Stimulated activated CD4-positive, alpha-beta T cell treated with anti-CD3 and anti-CD28 coated beads, TNF-alpha, amount 100 ng/mL, for 1 hour (primary cell): ENCODE measurements at places on chromosomes 13 and 19.

GRCh38 chr13:90420683-90421082 is 926.8 kb upstream of the MIR17HG start:
- DNase-seq, result no peak

DNA sequence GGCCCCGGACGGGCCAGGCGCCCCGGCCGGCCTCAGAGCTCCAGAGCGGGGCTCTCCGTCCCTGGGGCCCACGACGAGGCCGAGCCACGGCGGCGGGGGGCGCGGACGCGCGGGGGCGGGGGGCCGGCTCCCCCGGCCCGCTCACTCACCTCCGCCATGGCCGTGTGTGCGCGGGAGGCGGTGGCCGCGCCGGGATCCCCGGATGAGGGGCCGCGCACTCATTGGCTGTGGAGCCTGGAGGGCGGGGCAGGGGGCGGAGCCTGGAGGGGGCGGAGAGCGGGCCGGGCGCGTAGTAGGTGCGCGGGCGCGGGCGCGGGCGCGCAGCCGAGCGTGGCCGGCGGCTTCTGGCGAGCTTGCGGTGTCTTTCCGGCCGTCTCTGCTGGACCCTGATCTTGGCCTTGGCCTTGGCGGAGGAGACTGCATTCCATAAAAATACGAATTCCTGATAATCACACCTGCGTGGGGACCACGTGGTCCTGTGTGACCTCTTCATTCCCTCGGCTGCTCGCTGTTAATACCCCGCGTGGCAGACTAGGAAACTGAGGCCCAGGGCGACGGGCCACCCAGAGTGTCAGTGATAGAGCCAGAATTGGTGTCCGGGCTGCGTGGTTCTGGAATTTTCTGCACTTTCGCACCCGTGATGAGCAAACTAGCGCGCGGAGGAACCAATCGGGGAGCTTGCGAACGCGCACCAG is at the start of gene MIER2:
Gene MIER2, minus strand, starts transcription at position 172 of the 695 bp plus-strand sequence. Its CDS starts 14 bp downstream, at position 158.
- DNase-seq, result peak; percentile 74

- DNase-seq, result no peak
Measured at GRCh38 chr13:40375489-40376171, 290.8 kb downstream of the FOXO1 start.

- no peak for DNase-seq
Measured at GRCh38 chr19:7888145-7888825, at the start of gene LRRC8E. Gene LRRC8E, plus strand, starts transcription at chr19:7888510. Its CDS starts 7,094 bp downstream, at chr19:7895604.

DNA sequence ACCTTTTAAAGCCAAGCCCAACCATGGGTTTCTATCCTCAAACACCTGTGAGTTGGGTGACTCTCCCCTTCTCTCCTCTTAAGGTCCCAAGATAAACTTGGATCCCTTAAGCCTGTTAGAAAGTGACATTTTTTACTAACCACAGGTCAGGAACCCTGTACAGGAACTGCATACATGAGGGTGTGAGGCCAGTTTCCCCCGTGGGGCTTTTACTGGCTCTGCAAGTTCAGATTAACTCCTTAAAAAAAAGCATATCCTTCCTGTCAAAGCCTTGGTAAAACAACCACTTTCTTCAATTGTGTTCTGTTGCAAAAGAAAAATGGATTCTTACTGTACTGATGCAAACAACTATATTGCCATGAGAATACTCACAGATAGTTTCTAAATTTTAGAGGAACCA is 2638.7 kb upstream of the PCDH20 start:
- DNase-seq, result no peak

GRCh38 chr13:102484329-102484728 is 82.5 kb upstream of the FGF14 start:
- no peak for DNase-seq

DNA sequence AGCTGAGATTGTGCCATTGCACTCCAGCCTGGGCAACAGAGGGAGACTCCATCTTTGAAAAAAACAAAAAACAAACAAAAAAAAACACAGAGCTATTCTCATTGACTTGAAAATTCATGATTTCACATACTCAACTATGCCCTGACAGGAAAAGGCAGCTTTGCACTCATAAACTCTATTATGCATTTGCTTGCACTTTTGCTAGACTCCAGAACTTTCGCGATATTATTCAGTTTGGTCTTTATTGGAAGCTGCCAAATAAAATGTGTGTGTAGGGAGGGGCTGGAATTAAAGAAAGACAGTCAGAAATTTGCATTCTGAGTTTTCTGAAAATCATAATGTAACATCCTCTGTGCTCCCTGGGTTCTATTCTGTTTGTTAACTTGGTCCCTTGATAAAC is 635.1 kb upstream of the KLF12 start:
- DNase-seq, result no peak

DNA sequence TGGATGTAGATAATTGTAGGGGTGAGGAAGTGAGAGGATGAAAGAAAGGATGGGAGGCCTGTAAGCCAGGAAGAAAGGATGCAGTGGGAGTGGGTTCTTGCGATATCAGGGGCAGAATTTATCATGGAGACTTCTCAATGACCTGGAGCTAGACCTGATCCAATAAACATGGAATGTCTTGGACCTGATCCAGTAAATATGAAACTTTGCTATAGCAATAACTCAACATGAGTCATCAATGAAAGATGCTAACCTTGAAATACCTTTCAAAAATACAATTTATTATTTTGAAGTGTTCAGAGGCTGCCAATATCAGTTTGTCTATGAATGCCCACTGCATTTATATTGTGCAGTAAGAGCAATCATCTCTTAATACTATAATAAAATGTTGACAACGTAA is 279.5 kb downstream of the POU4F1 start:
- DNase-seq, result no peak

DNA sequence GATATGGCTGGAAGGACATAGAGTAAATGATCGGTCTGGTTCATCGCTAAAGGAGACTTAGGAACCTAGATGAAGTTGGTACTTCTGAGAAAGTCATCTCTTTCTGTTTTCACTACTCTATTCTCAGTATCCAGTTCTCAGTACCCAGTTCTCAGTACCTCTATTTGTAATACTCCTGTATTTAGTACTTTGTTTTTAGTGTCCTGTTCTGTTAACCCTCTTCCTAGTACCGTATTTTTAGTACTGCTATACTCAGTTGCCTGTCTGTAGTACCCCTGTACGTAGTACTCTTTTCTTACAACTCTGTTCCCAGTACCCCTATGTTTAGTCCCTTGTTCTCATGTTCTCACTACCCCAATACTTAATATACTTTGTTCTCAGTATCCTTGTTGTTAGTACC is 1.2 kb downstream of the RFXAP start:
- DNase-seq, result no peak

DNA sequence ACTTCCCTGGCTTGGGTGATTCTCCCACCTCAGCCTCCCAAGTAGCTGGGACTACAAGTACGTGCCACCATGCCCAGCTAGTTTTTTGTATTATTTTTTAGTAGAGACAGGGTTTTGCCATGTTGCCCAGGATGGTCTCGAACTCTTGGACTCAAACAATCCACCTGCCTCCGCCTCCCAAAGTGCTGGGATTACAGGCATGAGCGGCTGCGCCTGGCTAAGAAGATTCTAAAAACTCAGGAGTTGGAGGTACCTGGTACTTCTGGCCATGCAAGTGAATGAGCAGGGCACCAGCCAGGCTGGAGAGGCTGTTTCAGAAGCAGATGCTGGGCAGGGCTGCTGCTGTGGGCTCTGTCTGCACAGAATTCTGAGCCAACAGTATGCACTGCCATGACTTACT is 6.1 kb downstream of the MZF1 start:
- no peak for DNase-seq

DNA sequence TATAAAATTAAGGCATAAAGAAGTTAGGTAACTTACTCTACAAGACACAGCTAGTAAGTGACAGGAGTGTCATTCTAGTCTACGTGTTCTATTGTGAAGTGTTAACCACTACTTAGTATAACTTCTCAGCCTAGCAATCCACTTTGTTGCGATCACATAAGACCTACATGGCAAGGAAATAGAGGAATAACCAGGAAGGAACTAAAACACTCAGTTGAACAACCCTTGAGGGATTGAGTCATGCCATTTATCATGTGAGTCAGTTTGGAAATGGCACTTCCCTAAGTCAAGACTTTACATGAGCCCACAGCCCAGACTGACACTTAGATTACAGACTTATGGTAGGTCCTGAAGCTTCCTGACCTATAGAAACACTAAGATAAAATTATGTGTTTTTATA is 279.5 kb upstream of the PCDH20 start:
- DNase-seq, result no peak

- no peak for DNase-seq
Measured at GRCh38 chr19:2334986-2335846, 6.7 kb downstream of the SPPL2B start.

DNA sequence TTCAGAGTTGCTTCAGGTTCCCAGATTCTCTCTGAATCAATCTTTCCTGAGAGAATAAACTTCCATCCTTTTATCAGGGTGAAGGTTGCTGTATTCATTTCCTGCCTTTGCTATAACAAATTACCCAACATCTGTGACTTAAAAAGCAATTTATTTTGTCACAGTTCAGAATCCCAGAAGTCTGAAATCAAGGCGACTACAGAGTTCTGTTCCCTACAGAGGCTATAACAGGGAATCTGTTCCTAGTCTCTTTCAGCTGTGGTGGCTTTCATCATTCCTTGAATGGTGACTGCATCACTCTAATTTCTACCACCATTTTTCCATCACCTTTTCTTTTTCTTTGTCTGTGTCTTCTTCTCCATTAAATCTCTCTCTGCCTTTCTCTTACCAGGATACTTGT is 459.3 kb upstream of the PRR20A start:
- no peak for DNase-seq

- no peak for DNase-seq
Measured at GRCh38 chr13:34276764-34277163, 458.8 kb downstream of the RFC3 start.
